ENCODE measurements at places on chromosomes 7 and 10.

DNA sequence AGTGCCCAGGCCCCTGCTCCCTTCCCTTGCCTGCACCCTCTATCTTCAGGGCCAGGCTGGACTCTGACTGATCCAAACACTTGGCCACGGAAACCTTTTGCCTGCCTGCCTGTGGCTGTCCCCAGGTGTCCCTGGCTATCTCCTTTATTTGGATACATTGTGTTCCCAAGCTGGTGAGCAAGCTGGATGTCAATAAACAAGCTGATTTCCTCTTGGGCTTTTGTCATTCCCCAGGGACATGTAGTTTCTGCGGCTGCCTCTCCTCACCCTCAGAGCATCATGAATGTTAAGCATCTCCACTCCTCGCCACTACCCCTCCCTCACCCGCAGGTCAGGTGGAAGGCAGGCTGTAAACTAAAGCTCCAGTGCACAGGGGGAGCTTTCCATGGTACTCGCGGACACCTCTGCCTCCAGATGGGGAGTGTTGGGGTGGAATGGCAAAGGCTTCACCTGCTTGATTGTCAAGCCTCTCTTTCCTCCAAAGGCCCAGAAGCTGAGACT is 6.9 kb downstream of the GHRHR start:
- no peak for DNase-seq

DNA sequence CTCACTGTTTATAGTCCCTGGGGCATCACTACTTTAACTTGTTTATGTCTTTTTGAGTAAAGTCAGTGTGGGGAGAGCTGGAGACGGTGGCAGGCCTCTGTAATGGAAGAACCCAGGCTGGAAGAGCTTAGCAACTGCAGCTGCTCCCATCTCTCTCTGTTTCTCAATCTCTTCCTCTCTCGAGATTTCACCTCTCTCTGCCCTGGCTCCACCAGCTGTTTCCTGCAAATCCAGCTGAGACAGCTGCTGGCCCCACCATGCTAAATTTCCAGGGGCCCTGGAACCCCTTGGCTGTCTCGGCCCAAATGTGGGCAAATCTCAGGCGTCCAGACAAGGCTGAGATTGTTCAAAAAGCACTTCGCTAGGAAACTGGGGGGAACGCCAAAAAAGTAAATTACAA is 25.8 kb upstream of the SLF2 start:
- DNase-seq = no peak

GRCh38 chr7:138254444-138254843 is 178.2 kb downstream of the AKR1D1 start:
- DNase-seq = no peak

- DNase-seq = no peak
These were observed 76.1 kb upstream of the RHEB start for GRCh38 chr7:151595702-151596350.

DNA sequence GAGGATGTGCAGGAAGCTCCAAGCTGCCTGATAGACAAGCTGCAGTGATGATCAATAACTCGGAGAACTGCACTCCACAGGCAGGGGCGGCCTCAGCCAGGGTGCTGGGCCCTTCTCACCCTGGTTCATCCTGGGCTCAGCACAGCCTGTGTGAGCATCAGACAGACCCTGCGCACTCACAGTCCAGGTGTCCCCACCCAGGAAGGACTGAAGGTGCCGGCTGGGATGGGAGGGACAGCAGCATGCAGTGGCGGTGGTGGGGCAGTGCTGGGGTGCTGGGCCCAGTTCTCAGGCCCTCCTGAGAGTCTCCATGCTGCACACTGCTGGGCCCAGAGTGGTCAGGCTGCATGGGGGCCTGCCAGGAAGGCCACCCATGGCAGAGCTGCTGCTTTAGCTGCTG is 74.1 kb downstream of the ITIH5 start:
- no peak for DNase-seq

DNA sequence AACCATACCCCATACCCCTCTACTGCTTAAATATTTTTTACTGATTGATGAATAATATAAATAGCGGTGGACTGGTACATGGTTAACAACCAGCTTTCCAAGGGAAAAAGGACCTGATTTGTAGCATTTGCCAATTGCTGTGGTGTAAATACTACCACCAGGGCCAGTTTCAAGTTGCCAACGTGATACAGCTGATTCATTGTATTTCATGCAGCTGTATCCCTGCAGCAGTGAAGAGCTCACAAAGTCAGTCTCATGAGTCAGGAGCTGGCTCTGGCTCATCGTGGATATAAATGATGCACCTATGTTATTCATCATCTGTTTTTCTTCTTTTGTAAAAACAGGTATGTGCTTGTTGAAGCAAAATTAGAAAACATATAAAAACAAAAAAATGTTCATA is 15.2 kb downstream of the CALML5 start:
- no peak for DNase-seq

GRCh38 chr10:101629837-101630632 is 41.9 kb downstream of the DPCD start:
- DNase-seq = no peak

DNA sequence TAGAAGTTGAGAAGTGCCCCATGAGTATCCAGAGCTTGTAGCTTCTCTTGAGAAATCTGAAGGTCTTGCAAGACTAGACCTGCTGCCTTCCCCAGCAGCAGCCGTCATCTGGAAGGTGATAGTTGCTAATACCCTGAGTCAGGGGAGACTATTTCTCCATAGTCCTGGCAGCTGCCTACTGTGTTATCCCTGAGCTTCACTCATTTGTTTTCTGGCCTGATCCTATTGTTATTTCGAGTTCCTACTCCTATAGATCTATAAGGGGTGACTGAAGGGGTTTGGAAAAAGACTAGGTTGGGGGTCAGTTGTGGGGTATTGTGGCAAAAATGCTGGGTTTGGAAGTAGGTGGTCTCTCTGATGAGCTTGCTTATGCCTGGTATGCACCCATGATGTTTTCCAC is 297.8 kb downstream of the CNTNAP2 start:
- no peak for DNase-seq

DNA sequence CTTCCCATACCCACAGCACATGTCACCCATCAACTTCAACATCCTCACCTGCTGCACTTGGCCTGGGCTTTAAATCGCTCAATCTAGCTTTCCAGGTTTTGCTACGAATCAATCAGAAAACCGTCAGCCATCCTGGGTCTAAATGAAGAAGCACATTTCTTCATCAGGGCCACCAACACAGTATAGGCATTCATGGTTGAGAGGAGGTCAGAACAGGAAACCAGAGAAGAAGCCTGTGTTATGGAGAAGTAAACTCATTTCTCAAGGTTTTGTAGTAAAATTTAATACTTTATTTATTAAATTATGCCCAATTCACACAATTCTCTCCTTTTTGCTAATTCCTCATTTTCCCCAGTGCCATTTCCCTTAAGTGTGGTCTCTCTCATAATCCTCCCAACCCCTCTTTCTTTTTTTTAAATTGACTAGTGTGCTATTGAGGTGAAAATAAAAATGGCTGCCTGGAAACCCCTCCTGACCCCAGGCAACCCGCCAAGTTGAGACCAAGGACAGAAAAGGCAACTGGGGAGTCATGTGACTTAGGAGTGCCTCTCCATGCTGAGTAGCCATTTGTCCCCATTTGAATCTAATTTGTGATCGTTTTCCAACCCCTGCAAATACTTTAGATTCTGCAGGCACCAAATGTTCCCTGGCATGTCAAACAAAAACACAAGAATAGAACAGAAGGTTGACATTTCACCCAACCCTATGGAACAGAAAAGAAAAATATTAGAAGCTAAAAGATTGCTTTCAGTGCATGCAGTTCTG is 181.1 kb upstream of the NAMPT start:
- no peak for DNase-seq

DNA sequence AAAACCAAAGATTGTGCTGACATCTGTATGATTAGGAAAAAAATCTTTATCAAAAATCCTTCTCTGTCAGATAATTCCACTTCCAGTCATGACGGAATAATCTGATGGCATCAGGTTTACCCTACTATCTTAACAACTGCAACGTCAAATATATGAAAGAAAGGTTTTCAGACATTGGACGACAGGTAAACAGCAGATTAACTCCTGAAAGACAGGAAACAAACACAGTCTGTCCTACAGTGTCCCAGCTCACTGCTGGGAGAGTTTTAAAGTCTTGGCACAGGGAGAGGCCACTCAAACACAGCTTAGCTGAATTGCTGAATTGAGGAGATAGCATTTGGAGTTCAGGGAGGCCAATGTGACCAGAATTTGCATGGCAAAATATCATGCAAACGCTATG is 186.3 kb upstream of the KCTD7 start:
- no peak for DNase-seq

GRCh38 chr7:5296015-5296610 is 13.4 kb downstream of the SLC29A4 start:
- no peak for DNase-seq

GRCh38 chr7:101094376-101094775 is 9.1 kb downstream of the TRIM56 start:
- no peak for DNase-seq

DNA sequence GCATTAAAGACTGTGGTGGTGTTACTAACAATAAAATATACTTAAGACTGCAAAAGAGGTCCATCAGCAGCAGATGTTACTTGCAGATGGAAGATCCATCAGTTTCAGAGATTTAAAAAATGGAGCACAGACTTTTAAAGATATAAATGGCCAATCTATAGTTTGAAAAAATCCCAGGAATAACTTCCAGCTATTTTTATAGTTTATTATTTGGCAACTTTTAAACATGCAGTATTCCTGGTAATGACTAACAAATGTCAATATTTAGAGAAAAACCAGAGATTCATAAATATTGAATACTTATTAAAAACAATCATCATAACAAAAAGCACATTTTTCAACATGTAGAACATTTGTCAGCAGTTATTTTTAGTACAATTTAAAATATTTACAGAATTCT is 30.7 kb downstream of the RTKN2 start:
- no peak for DNase-seq

- no peak for DNase-seq
These were observed 102.3 kb downstream of the KLF6 start for GRCh38 chr10:3682745-3683144.

DNA sequence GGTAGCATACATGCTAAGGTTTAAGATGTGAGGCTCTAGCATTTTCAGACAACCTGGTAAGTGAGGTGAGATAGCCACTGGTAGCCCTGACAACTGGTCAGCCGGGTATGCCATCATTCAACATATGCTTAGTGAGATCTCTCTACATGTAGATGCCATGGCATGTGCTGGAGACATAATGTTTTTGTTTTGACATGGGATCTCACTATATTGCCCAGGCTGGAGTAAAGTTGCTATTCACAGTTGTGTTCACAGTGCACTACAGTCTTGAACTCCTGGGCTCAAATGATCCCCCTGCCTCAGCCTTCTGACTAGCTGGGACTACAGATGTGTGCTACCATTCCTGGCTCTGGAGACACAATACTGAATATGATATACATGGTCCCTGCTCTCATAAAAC is 437.3 kb downstream of the SORCS1 start:
- no peak for DNase-seq

- DNase-seq = no peak
These were observed 18.9 kb downstream of the LMOD2 start for GRCh38 chr7:123674399-123675180.

- DNase-seq = no peak
These were observed 200.5 kb upstream of the KIAA1217 start for GRCh38 chr10:24008164-24009091.

DNA sequence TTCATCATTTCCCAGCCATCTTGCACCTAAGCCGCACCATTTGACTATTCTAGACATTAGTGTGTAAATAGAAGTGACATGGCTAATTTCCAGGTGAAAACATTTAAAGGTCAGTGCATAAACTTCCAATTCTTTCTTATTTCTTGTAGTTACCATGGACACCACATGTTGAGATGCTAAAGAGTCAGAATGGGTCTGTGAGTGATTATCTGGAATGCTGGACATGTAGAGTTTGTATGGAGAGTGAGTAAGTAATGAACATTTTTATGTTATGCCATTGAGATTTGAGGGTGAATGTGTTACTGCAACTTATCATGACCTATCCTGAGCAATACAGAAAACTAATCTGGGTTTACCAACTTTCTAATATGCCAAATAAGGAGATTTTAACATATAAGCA is 60.4 kb downstream of the MEOX2 start:
- DNase-seq = no peak

- DNase-seq = no peak
These were observed 15.9 kb upstream of the SLC25A16 start for GRCh38 chr10:68543004-68543918.

DNA sequence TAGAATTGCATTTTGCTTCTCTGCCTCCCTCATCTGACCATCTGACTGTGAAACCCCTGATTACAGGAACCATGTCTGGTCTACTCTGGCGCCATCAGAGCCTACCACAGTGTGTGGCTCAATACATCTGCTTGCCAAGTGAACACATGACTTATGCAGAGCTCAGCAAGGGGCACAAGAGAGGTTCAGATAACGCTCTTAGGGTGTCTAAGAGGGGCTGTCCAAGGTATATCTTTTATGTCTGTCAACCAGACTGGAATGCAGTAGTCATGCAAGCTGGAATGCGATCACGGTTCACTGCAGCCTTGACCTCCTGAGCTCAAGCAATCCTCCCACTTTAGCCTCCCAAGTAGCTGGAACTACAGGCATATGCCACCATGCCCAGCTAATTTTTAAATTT is 10.3 kb upstream of the RRP12 start:
- no peak for DNase-seq

DNA sequence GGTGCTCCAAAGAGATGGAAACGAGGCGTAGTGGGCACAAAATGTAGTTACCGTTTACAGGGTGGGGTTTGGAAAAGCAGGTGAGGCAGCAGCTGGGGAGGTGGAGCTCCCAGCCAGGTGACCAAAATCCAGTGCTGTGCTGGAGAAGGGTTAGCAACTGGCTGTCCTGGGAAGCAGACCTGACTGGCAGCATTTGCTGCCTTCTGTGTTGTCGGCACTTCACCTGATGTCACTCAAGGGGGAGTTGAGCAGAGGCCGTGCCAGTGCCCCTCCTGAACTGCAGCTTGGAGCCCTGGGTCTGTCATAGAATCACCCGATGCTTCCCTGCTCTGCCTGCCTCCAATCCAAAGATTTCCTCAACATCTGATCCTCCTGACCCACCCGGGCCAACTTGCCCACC is 12.8 kb downstream of the GCK start:
- no peak for DNase-seq

- no peak for DNase-seq
These were observed 10.9 kb upstream of the PFKP start for GRCh38 chr10:3056280-3057037.

GRCh38 chr7:4763091-4763793 is 12.2 kb upstream of the AP5Z1 start:
- no peak for DNase-seq

GRCh38 chr7:150986556-150986955 is 4.3 kb upstream of the NOS3 start:
- DNase-seq = no peak

DNA sequence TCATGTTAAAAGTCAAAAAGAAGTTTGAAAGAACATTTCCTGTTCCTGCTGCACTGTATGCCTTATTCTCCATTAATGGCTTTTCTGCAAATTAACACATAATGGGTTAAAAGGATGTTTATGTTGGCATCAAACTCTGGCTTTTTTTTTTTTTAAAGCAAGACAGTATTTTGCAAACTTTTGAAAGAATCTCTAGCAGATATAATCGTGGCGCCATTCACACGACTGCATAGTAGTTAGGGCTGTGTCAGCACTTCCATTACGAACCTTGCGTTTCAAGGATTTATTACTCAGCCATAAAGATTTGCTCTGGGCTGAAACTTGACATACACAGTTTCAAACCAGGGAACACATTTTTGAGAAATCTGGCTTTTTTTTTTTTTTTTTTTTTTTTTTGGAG is 207.8 kb downstream of the DYNC1I1 start:
- DNase-seq = no peak

- no peak for DNase-seq
These were observed 1332.1 kb upstream of the CELF2 start for GRCh38 chr10:9685596-9685995.
